Activated CD8-positive, alpha-beta memory T cell treated with anti-CD3 and anti-CD28 coated beads for 48 hours (primary cell): ENCODE measurements at places on chromosomes 5 and 9.

GRCh38 chr5:65907135-65907534 lies 19.2 kb upstream of the ERBIN start:
- no peak for DNase-seq

DNA sequence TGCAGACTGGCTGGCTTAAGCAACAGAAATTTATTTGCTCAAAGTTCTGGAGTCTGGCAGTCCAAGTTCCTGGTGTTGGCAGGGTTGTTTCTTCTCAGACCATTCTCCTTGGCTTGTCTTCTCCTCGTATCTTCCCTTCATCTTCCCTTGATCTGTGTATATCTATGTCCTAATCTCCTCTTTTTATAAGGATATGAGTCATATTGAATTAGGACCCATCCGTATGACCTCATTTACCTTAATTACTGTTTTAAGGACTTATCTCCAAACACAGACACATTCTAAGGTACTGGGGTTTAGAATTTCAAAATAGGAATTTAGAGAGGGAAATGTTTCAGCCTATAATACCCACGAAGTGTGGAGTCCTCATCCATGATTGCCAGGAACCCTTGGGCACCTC lies 13.1 kb upstream of the LPAR1 start:
- DNase-seq, result no peak

DNA sequence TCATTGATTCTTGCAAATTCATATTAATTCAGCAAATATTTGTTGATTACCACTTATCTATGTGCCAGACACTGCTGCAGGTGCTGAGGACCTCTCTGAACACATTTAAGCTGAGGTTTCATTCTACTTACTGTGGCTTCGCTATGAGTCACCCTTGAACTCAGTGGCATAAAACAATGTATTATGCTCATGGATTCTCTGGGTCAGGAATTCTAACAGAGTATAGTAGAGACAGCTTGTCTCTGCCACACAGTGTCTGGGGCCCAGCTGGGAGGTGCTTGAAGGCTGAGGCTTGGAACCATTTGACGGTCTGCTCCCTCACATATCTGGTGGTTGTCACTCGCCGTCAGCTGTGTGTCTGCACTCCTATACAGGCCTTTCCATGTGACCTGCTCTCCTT lies 124.3 kb upstream of the NR3C1 start:
- no peak for DNase-seq

GRCh38 chr9:132994410-132995120 lies 16.1 kb downstream of the GFI1B start:
- no peak for DNase-seq

DNA sequence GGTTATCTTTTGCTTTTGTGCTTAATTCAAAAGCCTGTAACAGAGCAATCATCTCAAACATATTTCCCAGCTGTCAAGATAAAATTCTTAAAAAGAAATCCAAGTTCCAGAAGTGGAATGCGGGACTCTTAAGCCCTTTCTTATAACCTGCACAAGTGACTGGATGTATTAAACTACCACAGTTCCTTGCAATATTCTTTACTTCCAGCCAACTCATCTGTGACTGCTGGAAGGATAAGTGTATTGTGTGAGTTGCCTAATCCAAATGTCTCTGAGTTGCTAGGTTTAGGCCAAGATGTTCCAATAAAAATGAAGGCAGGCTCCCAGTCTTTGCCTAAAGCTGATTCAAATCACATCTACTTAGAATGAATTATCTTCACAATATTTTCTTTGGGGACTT lies 159.2 kb upstream of the SLC24A2 start:
- DNase-seq, result no peak

- DNase-seq, result no peak
These were observed 12.5 kb upstream of the CXCL14 start for GRCh38 chr5:135591277-135591676.

DNA sequence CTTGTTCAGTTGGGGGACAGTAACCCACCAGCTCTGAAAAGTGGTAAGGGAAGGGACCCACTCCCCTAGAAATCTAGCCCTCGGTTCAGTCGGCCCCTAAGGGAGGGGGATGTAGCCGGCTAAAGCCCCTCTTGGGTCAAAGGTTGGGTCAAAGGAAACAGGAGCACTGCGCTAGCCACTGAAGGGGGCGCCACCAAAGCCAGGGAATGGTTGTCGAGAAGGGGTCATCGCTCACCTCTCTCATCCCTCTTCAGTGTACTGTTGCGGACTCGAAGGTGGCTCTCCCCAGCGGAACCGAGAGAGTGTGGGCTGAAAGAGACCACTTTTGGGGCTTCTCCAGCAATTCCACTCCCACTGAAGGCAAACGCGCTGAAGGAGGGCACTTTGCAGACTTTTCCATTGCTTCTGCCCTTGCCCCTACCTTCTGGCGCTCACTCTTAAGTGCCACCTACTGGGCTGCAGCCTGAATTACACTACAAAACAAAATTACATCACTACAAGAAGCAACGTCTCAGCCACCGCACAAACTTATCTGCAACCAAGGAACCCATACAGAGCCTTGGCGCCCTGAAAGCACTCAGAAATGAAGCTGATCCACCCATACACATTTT lies 396.9 kb downstream of the PDE4D start:
- DNase-seq, result no peak

- no peak for DNase-seq
These were observed 97.5 kb downstream of the PHF2 start for GRCh38 chr9:93673839-93674334.

DNA sequence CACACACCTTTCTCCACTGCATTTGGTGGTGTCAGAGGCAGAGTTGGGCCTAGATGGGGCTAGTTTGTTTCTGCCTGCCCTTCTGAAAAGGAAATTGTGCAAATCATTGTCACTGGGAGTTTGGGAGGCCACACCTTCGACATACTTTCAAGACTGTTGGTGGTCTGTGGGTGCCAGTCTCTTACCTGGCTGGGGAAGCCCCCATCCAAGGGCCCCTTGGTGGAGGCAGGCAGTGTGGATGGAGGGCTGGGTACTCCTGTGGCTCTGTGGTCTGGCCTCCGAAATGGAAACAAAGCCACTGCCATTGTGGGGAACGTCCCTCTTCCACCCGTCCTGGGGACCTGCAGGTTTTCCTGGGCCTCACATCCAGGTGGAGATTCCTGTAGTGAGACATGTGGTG lies 10.9 kb upstream of the PHYHD1 start:
- DNase-seq, result no peak

- no peak for DNase-seq
These were observed 49.0 kb upstream of the ALDH1B1 start for GRCh38 chr9:38343552-38343951.

- DNase-seq, result no peak
These were observed 8.4 kb upstream of the EXOC3 start for GRCh38 chr5:434443-435146.

DNA sequence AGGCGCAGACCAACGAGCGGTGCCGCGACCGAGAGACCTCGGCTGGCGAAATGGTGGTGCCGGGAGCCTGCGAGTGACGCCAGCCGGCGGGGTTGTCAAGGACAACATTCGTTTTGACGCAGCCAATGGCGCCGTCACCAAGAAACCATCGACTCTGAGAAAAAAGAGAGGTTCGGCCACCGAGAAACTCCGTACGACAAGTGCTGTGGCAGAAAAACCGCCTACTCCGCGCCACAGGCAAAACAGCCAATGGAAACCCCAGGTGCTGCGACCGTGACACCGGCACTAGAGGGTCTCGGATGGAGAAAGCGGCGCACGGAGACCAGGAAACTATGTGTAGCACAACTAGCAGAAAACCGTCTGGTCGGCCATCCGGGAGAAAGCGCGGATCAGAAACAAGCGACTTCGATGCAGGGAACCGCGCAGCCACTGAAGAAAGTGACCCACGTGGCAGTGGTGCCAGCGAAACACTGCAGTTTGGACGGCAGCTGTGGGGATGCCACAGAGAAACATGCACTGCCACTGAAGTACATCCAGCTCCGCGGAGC lies 88.8 kb downstream of the ANXA2R start:
- peak; percentile 69 for DNase-seq

DNA sequence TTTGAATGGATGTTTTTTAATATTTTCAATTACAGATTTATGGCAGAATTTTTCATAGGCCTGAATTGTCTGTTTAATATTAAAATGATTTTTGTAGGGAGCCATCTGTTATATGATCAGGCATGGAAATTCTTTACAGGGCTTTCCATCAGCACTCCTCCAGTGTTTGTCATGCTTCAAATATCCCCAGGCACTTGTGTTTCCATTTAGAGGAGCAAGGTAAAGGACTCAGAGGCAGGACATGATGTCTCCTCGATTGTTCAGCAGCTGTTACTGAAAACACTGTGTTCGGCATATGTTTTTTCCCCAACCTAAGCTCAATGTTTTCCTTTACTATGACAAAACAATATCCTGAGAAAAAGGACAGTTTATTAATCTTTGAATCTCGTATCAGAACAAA lies 172.3 kb upstream of the RFX3 start:
- DNase-seq, result no peak

DNA sequence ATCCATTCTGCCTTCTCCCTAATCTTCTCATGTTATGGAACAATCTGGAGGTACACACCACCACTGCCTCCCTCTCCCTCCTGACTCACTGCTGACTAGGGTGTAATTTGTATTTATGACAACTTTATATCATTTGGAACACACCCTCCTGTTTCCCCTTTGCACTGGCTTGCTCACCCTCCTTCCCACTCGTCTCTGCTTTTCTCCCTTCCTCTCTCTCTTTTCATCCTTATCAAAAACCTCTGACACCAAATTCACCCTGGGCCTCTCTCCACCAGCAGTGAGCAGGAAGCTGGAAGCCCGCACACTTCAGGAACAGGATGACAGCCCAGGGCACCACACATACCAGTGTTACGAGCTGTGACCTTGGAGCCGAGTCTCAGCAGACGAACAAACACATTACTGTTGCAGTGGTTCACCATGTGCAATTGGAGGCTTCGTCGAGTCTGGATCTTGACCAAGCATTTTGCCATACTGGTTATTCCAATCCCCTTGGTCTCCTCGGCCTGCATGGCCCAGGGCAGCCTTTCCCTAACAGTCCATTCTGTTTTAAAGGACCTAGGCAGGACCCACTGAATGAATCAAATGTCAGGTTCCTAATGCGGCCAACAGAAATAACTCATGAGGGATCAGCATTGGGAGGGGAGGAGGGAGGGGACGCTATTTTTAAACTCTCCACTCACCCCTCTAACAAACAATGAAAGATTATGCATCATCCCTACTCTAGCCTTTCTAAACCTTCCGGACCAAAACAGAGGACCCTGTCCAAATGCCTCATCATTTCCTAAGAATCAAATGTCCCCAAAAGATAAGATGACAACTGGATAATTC lies 203.9 kb upstream of the RASEF start:
- no peak for DNase-seq

- no peak for DNase-seq
These were observed 41.0 kb downstream of the CEP120 start for GRCh38 chr5:123382252-123382651.

DNA sequence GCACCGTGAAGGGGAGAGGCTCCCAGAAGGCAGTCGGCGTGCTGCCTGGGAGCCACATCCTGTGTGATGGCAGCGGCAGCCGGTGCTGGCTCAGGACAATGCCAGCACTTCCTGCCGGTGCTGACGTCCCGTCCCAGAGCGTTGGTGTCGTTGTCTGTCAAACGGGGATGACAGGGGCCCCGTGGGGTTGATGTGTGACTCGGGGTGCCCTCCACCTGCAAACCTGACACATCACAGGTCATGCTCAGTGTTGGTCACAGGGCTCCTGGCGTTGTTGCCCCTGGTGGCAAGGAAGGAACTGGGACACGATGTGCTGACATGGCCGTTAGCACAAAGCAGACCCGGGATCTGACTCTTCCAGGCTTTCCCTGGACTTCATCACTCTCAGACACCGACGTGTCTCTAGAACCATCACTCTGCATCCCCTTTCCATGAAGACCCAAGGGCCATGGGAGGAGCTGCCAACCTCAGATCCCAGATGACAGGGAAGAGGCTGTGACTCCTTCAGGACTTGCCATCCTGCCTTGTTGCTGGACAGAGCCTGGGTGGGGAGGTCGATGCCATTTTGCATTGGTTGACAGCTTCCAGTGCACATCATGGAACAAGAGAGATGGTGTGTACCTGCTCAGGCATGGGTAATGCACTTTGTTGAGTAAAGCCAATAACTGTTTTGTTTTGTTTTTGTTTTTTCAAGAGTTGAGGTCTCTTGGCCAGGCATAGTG lies 21.5 kb downstream of the PLPP7 start:
- peak; percentile 17 for DNase-seq

DNA sequence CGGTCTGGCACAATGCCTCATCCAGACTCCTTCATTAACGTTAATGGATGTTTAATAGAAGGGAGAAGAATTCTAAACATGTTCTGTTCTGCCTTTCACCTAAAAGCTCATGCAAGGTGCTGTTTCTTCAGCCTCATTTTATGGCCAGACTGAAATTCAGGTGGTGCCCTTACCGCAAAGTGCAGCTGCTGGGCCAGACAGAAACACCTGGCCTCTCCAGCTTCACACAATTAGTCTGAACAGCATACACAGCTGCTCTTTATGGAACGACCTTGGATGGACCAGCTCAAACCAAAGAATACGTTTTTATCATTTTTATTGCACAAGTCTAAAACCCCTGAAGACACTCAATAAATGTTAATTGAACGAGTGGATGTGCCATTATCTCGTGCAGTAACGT lies 4.6 kb downstream of the SNCAIP start:
- no peak for DNase-seq

GRCh38 chr5:139268364-139269202 lies 25.0 kb upstream of the MATR3 start:
- DNase-seq, result no peak

DNA sequence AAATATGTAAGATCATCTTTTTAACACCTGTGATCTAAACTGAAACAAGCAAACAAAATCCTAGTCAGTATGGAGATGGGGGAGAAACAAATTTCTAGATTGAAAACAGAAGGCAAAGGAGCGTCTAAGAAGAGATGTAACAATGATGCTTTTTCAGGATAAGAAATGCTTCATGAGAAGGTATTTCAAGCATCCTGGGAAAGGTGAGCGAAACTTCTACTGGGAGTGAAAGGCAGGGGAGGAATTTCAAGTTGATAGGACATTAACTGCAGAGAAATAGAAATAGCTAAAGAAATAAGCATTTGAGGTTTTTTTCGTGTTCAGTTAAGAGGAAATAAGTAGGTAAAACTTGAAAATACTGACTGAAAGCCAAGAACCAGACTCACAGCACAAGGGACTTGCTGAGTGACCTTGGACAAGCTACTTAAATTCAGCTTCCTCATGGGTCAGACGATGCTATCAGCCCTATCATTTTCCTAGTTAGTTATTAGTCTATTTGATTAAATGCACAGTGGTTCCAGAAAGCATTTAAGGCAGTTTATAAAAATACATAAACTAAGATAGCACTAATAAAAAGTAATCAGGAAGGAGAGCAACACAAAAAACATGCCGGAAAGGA lies 406.3 kb downstream of the PDE4D start:
- no peak for DNase-seq

- DNase-seq, result no peak
These were observed 29.0 kb upstream of the PUM3 start for GRCh38 chr9:2872931-2873323.

DNA sequence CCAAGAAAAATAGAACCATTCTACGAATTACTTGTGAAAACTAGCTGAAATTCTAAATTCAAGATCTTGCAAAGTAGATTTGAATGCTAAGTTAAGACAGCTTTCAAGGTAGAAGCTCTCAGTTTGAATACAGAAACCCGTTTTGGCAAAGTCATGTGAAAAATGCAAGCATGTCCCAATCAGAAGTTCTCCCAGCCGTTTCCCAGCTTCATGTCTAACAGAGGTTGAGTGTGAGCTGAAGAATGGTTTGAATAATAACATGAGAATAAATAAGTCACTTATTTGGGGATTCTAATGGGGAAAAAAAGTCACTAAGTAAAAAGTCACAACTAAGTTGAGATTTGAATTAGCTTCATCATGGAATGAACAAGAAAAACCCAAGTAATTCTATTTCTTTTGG lies 152.5 kb upstream of the MAP3K1 start:
- no peak for DNase-seq

GRCh38 chr5:17252543-17252942 lies 35.1 kb downstream of the BASP1 start:
- no peak for DNase-seq
